Stimulated activated naive CD4-positive, alpha-beta T cell (primary cell): ENCODE measurements at places on chromosomes 13 and 19.

GRCh38 chr13:45847554-45848224 lies 3.9 kb downstream of the SIAH3 start:
- DNase-seq = peak; percentile 85

DNA sequence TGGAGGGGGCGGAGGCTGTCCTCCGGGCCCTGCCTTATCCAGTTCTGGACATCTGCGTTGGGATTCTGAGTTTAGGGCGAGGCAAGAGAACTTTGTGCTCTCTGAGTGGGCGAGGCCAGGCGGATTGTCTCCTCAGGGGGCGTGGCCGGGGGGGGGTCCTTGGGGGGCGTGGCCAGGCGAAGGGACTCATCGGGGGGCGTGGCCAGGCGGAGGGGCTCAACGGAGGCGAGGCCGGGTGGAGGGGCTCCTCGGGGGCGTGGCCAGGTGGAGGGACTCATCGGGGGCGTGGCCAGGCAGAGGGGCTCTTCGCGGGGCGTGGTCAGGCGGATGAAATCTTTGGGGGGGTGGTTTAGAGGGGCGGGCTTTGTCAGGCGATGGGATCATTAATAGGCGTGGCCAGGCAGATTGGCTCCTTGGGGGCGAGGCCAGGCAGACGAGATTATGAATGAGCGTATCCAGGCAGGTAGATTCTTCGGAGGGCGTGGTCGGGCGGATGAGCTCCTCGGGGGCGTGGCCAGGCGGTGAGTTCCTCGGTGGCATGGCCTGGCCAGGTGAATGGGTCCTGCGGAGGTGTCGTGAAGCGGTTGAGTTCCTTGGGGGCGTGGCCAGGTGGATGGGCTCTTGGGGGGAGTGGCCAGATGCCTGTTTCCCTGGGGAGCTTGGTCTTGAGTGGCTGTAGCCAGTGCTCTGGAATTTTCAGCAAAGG lies 10.3 kb upstream of the CACNG7 start:
- no peak for DNase-seq

GRCh38 chr13:41048640-41049039 lies 12.7 kb upstream of the WBP4 start:
- no peak for DNase-seq

GRCh38 chr13:23408026-23408425 lies 25.5 kb downstream of the SACS start:
- no peak for DNase-seq

DNA sequence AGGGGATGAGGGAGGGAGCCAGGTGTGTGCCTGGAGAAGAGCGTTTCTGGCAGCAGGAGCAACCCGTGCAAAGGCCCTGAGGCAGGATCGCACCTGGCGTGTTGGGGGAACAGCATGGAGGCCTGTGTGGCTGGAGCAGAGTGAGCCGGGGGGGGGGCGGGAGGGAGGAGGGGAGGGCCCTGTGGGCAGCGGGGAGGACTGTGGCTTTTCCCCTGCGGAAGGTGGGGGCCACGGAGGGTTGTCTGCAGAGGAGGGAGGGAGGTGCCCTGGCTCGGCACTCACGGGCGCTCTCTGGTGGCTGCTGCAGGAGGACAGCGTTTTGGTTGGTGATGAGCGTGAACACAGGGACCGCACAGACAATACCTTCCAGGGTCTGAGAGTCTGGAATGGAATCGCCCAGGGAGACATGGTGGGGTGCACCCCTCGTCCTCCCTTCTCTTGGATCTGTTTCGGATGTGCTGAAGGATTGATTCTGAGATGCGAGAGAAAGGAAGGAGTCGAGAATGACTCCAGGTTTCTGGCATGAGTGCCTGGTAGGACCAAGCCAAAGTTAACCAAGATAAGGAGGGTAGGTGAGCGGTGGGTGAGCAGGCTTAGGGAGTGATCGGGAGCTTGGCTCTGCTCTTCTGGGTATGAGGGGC lies 6.5 kb downstream of the RAB11B start:
- peak; percentile 30 for DNase-seq

- no peak for DNase-seq
These were observed 22.0 kb downstream of the KLF12 start for GRCh38 chr13:74111901-74112824.

DNA sequence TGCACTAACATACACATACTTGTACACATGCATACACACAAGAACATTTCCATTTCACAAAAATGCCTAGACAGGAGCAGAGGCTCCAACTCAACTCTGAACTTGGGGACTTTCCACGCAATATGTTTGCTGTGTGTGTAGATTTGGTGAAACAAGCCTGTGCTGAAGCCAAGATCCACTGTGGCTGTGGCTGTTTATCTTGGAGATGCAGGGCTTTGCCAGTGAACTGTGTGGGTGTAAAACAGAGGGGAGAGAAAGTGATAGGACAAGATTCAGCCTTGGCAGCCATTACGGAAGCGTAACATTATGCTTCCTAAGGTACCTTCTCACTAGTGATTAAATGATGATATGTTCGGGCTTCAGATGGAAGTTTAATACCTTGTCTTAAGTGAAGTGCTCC lies 73.2 kb upstream of the MBNL2 start:
- no peak for DNase-seq

- DNase-seq = no peak
These were observed 25.8 kb downstream of the ABCC4 start for GRCh38 chr13:95275322-95276036.

DNA sequence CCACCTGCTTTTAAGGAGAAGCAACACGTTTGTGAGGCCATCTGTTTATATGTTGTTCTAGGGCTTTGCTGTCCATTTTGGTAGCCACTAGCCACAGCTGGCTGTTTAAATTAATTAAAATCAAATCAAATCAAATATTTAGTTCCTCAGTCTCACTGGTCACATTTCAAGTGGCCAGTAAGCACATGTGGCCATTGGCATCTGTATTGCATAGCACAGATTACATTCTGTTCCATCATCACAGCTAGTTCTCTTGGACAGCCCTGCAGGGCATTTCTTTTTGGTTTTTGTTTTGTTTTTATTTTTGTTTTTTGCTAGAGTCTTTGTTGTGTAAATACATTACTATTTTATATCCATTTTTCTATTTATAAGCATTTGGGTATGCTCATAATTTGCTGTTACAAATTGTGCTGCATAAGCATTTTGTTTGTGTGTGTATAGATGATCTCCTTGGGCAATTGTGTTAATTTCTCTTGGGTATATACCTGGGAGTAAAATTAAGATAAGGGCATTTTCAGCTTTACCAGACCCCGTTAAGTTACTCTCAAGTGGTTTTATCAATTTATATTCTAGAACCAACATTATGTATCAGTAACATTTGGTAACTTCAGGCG lies 31.3 kb downstream of the SAE1 start:
- DNase-seq = no peak

- DNase-seq = no peak
These were observed 19.4 kb downstream of the TSHZ3 start for GRCh38 chr19:31329819-31330218.

DNA sequence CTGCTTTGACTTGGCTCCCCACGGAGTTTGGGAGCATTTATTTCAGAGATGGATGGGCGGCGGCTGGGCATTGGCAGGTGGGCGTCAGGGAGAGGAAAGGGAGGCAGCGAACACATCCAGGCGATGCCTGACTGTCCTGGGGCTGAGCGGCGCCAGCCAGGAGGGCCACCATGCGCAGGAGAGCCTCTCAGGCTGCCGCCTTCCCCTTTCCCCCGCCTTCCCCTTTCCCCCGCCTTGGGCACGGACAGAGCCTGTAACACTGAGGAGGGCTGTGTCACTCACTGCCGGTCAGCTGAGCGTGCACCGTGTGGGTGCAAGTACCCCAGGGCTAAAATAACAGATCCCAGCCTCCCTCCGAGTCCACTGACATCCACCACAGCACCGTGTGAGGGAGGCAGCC lies 11.4 kb downstream of the MCF2L start:
- no peak for DNase-seq

- no peak for DNase-seq
These were observed 10.4 kb downstream of the HIPK4 start for GRCh38 chr19:40379446-40380198.

GRCh38 chr13:100040196-100040595 lies 48.7 kb upstream of the PCCA start:
- no peak for DNase-seq
